ENCODE measurements at places on chromosomes 11 and 22.
A peak's percentile ranks its signal among the peaks of the same experiment; 100 is the strongest.

DNA sequence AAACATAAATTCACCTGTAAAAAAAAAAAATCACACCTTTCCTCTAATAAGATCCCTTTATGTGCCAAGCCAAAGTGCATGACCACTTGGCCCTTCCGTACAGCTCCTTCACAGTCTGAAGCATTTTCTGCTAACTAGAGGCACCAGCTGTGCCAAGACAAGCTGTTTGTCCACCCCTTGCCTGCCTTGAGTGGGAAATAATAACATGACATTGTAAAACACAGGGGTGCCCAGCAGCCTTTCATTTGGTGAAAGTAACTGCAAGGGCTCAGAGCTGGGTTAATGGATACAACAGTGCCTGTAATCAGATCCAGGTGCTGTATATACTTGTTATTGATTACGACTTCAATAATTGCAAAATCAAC is 59.2 kb downstream of the DDIAS start:
- no peak for DNase-seq

DNA sequence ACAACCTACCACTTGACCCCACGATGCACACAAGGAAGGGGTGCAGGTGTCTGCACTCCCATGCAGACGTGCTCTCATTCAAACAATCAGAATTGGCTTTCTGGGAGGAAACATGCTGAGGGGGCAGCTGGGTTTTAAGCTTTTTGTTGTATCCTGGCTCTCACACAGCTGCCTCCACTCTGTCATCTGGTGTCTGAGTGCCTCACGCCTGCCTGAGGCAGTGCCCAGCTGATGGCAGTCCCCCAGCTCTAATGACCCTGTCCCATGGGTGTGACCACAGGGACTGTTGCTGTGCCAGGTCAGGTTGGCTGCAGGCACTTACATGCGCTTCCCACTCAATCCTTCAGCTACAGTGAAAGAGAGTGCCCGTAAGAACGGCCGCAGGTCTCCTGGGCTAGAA is 53.7 kb downstream of the ARFGAP3 start:
- DNase-seq: no peak

DNA sequence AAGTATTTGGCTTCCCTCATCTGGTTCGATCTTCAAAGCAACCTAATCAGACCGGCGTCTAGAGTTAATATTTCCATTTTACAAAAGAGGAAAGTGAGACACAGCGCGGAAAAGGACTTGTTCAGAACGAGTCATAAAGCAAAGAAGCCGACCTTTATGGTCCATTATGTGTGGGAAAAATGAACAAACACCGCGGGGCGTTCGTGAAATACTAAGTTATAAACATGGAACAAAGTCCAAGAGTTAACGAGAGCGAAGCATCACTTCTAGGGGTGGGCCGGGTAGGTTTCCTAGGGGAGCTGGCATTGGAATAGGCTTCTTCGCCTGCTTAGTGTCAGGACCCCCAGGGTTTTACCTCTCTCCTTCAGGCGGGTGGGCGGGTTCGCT is 575 bp downstream of the DUSP18 start:
- DNase-seq: no peak

DNA sequence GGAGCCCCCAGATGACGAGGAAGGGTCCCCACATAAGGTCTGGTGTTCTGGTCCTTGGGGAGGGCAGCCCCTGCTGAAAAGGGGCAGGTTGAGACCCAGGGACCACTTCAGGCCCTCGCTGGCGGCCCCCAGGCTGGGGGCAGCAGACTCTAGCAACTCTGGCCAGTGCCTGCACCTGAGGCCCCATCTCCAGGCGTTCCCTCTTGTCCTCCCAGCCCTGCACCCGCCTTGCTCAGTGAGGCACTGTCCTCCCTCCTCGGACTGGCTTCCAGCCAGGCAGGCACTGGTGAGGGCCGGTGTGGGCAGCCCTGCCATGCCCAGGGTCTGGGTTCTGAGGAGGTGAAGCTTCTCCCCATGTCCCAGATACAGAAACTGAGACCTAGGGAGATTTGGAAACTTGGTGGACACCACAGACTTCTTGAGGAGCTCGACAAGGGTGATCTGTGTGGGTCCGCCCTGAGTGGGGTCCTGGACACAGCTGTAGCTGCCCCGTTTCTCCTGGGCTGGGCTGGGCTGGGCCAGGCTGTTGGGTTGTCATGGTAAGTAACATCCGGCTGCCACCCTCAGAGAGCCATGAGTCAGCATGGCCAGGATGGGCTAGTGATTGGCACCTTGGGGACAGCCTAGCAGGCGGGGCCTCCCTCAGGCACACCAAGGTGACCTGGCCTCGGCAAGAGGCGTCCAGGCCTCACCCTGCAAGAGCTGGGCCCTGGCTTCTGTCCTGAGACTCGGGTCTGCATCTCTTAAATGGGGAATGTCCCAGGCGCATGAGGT is 11.1 kb upstream of the PHLDA2 start:
- peak; percentile 60 for DNase-seq

DNA sequence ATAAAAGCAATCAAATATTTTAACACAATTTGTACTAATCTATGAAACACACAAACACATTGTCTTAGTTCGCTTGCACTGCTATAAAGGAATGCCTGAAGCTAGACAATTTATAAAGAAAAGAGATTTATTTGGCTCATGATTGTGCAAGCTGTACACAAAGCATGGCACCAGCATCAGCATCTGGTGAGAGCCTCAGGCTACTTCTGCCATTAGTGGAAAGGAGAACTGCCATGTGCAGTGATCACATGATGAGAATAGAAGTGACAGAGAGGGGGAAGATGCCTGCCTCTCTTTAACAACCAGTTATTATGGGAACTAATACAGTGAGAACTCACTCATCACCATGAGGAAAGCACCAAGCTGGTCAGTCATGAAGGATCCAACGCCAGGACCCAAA is 105.1 kb downstream of the GUCY1A2 start:
- DNase-seq: no peak

GRCh38 chr11:74311352-74311926 is at the start of gene P4HA3:
P4HA3 (minus strand) TSS chr11:74311640; CDS start chr11:74311611, 29 bp downstream.
- DNase-seq: peak; percentile 67

All from activated T-cell treated with anti-CD3 and anti-CD28 coated beads, Interleukin-2, amount 50 U/mL, for 72 hours (primary cell).